WERI-Rb-1 (cell line): ENCODE measurements at places on chromosomes 7 and 10.

DNA sequence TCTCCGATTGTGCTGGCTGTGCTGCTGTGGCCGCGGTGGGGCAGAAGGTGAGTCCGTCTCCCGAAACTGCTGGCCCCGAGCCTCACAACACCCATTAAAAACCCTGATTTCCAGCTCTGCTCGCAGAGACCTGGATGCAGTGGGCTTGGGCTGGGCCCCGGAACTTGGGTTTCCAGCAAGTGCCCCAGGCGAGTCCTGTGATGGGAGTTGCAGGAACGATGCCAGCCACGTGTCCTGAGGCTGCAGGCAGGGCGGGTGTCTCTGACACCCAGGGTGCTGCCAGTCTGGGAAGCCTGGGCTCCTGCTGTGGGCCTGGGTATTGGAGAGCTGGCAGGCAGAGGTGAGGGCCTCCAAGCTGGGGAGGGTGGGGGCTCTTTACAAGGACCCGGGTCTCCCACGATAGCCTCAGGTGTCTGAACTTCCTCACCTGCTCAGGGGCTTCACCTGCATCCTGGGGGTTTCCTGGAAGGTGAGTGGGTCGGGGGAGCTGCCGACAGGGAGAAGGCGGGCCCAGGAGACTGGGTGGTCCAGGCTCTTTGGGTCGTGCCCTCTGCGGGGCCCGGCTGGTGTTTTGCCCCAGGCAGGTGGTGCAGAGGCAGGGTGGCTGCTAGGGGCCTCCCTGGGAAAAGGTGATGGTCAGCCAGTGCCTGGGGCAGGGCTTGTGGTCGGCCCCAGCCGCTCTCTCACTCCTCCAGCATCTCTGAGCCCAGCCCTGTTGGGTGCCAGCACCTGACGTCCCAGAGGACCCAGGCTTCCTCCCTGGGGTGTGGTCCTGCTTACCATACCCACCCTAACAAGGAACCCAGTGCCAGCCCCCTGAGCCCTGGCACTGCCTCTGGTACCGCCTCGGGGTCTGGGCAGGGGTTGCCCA is 180.3 kb downstream of the DNAJB6 start:
- no peak for DNase-seq

DNA sequence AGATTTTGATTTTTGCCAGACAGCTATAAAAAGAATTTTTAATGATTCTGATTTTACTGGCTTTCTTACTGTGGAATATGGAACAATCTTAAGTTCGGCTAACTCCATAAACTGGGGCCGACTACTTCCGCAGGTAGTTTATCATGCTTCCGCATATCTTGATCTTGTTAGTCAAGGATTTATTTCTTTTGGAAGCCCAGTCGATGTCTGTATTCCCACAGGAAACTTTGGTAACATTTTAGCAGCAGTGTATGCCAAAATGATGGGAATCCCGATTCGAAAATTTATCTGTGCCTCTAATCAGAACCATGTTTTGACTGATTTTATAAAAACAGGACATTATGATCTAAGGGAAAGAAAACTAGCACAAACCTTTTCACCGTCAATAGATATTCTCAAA is 8.1 kb downstream of the THNSL1 start:
- no peak for DNase-seq

DNA sequence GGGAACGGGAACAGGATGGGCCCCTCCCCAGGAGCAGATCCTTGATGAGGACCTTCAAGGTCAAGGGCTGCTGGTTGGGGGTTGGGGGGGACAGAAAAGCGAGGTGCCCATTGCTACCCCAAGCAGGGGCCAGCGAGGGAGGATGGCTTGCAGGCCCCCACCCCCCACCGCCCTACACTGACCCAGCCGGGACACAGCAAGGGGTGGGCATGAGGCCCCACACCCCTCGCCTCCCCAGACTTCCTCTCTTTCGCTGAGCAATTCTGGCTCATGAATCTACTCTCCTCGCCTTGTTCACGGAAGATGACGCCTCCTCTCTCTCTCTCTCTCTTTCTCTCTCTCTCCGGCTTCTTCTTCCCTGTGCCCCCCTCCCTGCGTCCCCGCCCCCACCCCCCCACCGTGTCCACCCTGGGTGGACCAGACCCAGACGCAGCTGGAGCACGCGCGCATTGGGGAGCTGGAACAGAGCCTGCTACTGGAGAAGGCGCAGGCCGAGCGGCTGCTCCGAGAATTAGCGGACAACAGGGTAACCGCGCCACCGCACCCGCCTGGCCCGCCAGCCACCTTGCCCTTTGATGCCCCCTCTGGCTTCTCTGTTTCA is 81.1 kb upstream of the GTF2IRD1 start:
- DNase-seq, result no peak

- no peak for DNase-seq
Observed at GRCh38 chr10:128908099-128908498, 558.9 kb upstream of the MGMT start.

DNA sequence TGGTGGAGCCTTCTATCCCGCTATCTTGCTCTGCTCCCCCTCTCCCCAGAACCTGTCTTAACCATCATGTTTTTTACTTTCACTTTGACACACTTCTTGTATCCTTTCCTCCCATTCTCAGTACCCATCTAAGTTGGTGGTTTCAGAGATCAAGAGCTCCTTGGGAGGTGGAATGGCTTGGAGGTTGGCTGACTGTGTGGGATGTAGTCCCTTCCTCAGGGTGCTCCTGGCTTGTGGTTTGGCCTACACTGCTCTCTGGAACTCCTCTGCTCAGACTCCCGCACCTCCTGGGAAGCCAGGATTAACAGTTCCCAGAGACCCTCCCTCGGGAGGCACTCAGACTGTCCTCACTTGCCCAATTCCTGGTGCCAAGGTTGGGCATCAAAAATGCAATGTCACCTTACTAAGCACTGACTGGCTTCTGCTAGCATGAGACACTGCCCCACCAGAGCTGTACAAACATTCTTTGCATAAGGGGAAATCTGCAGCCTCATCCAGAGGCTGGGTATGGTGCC is 93.1 kb upstream of the NAMPT start:
- DNase-seq, result no peak

GRCh38 chr10:71755179-71755879 is 18.0 kb downstream of the VSIR start:
- no peak for DNase-seq

DNA sequence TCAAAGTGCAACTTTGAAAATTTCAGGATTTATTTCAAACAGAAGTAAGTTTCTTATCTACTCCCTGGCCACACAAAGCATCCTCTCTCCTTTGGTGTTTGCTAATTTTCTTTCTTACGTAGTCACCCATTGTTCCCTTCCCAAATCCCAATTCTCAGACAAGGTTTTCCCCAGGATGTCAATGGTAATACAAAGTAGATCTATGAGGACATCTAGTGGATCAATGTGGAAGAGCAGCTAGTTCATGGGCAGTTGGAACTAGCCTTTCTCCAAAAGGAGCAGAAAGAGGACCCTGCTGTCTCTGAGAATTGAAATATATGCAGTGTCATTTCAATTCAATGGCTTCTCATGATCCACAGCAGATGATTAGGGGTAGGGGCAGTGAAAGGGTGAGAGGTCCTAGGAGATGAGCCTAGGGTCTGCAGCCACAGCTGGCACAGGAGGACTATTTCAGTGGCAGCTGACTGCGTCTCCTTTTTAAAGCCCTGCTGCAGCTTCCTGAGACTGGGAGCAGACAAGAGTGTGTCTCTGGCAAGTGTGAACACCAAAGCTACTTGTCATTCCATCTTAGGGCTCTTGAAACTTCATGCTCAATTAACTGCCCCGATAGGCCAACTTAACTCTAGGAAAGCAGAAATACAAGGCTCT is 632.6 kb downstream of the KCNMA1 start:
- DNase-seq, result peak; percentile 16

DNA sequence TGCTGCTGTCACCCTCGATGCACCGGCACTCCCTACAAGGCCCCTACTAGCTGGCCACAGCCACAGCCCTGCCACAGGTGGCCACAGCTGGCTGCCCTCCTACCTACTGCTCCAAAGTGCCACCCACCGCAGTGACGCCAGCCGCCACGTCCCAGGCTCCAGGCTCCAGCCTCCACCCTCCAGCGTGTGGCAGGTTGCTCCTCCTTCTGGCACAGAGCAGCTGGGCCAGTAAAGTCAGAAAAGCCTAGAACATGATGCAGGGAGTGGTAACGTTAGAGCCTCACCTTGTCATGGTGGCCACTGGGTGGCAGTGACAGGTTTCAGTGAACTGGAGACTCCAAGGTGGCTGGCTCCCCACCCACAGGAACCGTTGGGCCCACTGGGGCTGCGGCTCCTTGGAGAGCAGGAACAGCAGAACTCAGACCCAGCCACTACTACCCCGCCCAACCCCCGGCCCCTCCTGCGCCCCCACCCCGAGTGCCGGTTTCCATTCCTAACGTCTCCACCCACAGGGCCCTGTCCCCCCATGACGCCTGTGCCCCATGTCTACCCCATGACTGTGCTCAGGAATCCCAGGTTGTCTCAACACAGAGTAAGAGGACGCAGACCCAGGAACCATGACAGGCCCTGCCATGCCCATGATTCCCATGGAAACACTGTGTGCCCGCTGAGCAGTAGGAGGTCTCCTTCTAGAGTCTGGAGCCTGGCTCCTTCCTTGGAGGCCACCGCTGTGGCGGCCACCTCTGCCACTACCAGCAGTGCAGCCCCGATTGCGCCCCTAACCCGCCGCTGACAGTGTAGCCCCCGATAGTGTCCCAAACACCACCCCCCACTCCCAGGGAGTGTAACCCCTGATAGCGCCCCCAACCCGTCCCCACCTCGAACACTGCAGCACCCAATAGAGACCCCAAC is 52.3 kb upstream of the ZNF33B start:
- peak; percentile 20 for DNase-seq

- DNase-seq, result no peak
Observed at GRCh38 chr7:146926841-146927240, 810.2 kb downstream of the CNTNAP2 start.

DNA sequence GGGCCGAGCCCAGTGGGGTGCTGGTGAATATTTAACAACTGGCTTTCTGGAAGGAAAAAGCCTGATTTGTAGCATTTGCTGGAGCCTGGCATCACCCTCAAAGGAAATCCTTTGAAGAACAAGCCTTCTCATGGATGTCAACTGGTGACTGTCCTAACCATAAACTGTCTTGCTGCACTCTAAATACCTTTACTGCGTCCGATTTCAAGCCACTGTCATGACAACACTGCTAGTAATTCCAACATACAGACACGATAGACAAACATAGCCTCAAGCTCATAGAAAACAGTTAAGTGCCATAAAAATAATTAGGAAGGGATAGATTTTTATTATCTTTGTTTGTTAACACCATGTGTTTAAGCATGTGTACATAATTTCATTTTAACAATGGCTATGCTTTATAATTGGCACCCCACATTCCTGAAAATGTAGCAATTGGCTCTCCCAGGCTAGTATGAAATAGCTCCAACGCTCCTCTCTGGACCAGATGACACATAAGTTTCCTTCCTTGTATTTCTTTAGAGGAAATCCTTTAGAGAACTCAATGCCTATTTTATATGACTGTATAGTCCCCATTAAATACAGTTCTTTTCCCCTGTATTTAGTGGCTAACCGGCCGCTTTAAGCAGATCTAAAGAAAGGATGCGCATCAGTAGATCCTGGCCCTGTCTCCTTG is 273.4 kb downstream of the PRPF18 start:
- no peak for DNase-seq

GRCh38 chr10:17771017-17771416 is 19.0 kb downstream of the TMEM236 start:
- DNase-seq, result no peak

DNA sequence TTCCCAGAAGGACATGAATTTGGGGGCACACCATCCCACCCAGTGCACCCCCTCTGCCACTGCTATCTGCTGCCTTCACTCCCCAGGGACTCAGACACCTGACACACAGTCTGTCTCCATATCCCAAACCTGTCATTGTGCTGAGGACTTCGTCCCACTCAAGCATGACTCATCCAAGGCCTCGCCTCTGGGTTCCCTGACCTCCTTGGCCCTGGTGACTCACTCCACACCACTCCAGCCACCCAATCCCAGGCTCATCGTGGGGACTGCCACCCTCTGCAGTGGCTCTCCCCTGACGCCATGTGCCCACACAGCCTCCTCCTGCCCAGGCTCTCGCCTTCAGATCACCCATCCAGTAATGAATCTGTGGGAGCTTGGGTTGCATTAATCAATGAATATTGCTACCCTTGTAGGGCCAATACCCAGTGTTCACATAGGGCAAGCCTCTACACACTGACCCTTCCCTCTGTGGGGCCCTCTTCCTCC is 6.6 kb upstream of the INSIG1 start:
- no peak for DNase-seq

- no peak for DNase-seq
Observed at GRCh38 chr7:884191-885003, 8.0 kb downstream of the GET4 start.

GRCh38 chr7:130777426-130777825 is 43.4 kb upstream of the KLF14 start:
- DNase-seq, result no peak

DNA sequence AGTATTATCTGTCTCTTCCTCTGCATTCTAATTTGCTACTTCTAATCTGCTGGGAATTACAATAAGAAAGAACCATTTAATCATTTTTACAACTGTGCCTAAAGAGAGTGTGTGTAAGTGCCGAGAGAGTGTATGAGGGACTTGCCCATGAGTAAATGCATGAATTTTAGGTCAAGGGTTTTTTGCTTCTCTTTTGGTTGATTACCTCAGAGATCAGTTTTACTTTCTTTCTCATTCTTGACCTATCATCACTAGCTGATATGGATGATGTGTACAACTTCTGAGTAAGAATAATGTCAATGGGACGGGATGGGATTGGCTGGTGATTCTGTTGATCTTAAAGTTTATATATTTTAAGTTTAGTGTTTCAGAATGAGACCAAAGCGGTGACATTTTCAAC is 47.8 kb downstream of the IKZF1 start:
- DNase-seq, result no peak
